IPS DF 19.7 (cell line): ENCODE measurements at places on chromosomes 3 and 15.

DNA sequence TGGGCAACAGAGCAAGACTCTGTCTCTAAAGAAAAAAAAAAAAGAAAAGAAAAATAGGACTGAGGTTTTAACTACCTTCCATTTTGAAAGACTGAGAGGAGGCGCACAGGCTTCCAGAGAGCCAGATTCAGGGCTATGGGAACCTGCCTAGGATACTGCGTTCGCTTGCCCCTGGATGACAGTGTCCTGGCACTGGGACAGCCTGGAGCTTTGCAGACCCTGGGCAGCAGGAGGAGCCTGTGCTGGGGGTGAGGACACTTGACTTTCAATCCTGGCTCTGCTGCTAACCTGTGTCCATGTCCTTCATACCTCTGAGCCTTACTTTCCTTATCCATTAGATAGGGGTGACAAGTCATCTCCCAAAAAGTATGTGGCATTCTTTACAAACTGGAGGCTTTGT lies 31.2 kb downstream of the CD276 start:
- no peak for DNase-seq

DNA sequence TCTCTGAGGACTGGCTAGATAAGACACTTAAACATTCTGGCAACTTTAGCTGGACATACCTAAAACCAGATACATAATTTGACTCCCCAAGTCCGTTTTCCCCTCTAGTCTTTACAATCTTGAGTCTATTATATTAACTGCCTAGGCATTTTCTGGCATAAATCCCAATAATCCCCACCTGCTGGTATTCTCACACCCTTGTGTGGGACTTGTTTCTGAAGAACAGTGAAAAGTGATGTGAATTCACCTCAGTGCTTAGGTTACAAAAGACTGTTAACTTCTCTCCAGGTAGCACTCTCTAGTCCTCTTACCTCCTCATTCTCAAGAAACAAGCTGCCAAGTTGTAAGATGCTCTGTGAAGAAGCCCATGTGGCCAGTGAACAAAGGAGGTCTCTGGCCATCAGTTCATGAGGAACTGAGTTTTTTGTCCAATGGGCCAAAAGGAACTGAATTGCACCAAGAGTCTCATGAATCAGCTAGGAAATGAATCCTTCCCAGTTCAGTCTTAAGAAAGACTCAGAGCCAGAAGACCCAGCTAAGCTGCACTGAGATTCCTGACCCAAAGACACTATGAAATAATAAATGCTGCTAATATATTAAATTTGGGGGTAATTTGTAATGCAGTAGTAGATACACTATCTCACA lies 4.1 kb downstream of the OSBPL11 start:
- DNase-seq: no peak

DNA sequence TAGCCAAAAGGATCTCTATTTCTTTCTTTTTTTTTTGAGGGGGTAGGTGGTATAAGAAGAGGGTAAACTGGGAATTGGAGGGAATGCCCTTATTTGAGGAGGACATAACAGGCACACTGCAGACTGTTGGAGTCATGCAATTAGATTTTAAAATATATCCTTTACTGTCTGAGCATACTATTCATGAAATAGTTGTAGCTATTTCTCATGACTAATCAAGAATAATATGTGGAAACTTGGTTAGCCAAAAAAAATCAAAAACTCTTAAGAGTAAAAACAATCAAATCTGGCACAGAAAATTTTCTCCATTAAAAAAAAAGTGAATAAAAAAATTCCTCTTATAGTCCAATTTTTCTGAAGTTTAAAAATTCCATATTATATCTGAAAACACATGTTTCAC lies 174.9 kb downstream of the SCAPER start:
- no peak for DNase-seq

- DNase-seq: no peak
These were observed 15.0 kb downstream of the SFMBT1 start for GRCh38 chr3:53030619-53031449.

DNA sequence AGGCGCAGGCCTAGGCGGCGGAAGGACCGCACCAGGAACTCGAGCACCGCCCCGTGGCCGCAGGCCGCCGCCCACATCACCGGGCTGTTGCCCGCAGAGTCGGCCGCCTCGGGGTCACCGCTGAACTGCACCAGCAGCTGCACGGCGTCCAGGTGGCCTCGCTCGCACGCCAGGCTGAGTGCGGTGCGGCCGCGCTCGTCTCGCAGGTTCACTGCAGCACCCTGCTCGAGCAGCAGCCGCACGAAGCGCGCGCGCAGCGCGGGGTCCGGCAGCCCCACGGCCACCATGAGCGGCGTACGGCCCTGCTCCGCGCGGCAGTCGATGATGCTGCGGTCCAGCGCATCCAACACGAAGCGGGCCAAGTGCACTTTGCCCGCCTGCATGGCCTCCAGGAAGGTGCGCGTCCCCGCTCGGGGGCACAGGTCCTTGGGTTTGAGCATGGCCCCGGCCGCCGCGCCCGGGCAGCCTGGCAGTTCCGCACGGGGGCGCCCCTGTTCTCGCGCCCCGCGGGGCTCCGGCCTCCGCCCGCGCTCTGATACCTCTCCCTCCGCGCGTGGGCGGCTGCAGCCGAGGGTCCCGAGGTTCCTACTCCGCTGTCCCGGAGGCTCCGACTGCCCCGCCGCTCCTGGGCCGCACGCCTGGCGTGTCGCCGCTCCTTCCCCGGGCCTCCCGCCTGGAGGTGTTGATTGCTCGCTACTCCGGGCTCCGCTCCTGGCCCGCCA lies 556 bp downstream of the ANKRD63 start:
- no peak for DNase-seq

GRCh38 chr15:75233504-75234190 lies 24.5 kb upstream of the GOLGA6C start:
- no peak for DNase-seq

GRCh38 chr3:194215392-194215791 lies 79.4 kb downstream of the HES1 start:
- no peak for DNase-seq

DNA sequence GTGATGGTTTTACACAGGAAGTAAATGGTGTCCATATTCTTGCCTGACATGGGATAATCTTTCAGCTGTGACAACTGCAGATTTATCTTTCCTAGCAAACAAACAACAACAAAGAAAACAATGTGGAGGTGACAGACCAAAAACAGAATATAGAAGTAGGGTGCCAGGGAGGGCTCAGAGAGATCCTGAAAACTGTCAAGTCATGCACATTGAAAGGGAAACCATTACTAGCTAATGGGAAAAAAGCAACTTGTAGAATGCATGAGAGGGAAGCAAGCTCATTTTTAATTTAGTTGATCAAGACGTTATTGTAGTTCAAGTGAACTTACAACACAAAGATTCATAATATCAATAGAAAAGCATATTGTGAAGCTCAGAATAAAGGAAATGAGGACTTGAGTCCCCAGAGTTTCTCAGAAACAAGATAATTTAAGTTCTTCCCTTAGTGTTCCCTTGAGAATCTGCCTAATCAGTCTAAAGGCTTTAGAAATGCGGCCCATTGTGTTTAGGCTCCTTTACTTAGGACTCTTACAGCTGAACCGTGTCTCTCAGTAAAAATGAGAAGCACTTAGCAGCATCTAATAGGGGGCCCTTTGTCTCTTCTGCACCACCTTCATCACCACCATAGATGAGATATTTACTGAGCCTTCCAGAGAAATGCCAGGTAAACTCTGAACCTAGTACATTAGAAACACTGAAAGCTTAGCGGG lies 115.6 kb upstream of the CADPS start:
- no peak for DNase-seq

GRCh38 chr15:31501536-31502157 lies 175.0 kb downstream of the KLF13 start:
- no peak for DNase-seq

GRCh38 chr3:25663869-25664811 lies 567 bp downstream of the TOP2B start:
- DNase-seq: no peak

GRCh38 chr3:39150803-39151631 lies 2.4 kb downstream of the CSRNP1 start:
- no peak for DNase-seq

DNA sequence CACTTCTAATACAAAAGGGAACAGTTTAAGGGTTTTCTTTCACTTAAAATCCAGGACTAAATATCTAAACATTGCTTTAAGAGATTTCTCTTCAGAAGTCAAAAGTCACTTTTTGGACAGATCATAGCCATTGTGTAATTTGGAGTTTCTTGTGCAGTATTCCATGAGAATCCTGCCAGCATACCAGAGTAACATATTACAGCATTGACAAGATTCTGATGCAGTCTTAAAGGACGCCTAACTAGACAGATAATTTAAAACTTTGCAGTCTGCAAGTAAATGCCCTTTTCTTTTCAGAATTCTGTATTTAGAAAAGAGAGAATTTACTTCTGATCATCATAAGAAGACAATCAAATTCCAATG lies 17.5 kb upstream of the IGSF10 start:
- no peak for DNase-seq

GRCh38 chr3:37861620-37862041 lies at the start of gene CTDSPL:
CTDSPL (plus strand) TSS chr3:37861880; CDS start chr3:37862200, 320 bp downstream.
- no peak for DNase-seq

DNA sequence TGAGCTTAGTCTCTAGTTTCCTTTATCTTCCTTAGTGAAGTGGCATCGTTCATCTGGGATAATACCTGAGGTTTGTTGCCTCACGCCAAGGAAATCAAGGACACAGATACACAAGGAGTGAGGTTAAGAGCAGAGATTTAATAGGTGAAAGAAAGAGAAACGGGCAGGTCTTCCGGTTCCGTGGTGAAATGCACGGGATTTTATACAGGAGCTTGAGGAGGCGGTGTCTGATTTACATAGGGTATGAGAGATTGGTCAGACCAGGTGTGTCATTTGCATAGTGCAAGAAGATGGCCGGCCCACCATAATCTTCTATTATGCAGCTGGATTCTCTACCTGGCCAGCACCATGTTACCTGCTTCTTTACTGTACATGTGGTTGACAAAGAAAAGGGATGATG lies 17.2 kb downstream of the ARRDC4 start:
- DNase-seq: no peak

- DNase-seq: no peak
These were observed 222.1 kb upstream of the CFAP20DC start for GRCh38 chr3:59271971-59272370.

DNA sequence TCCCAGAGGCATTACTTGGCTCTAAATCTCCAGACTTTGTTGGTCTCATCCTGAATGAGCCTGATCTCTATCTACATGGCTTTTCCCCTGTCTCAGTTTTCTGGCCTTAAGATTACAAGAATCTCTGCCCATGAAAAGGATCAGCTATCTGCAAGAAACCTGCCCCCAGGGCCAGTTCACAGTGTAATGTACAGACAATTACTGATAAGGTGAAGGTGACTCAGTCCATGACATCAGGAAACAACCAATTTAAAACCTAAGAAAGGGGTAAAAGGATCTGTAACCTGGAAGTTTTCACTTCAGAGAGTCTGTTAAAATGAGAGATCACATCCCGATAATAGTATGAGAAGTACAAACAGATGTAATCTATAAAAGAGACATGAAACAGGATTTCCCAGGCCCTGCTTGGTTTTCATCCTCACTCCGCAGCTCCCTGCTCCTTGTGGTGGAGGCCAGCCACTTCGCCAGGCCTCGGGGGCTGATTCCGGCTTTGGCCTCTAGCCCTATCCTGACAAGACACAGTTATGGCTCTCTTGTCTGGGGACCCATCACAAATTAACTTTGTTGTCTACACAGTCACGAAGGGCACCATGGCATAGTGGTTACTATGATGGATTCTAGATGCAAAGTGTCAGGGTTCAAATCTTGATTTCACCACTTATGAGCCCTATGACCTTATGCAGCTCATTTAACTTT lies 136.9 kb downstream of the THSD4 start:
- no peak for DNase-seq

GRCh38 chr3:155244216-155244615 lies 49.3 kb downstream of the STRIT1 start:
- DNase-seq: no peak

DNA sequence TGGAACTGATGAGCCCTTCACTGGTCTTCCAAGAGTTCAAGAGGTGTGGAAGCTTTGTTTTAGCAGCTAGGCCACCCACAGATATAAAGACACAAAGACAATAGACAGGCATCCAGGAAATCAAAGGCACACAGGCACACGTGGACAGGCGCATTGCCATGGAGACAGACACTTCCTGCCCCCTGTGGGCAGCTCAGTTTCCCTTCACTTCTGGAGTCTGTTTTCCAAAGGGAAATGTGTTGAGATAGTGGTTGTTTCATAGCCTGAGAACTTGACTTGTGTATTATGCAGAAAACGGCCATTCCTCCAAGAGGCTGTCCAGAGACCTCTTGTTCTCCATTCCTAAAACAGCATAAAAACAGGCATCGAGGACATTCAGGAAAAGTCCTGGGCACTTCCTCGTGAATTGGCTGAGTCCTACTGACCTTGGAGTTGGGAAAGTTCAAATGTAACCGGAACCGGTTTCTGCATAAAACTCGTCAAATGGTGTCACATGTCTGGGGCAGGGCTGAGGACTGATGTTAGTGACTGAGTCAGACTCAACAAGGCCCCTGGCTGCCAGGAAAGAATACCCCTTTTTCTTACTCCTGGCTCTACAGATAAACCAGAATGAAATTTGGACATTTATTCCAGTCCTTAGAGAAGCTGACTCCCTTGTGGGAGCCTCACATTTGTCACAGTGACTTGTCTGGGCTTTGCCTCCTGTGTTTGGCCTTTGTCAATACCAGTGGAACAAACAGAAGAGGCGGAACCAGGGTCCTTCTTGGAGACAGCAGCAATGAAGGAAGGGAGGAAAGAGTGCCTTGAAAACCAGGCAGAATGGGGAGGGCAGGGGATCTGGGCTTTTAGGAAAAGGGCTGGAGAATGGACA lies 1.3 kb downstream of the ALPK3 start:
- peak; percentile 77 for DNase-seq

DNA sequence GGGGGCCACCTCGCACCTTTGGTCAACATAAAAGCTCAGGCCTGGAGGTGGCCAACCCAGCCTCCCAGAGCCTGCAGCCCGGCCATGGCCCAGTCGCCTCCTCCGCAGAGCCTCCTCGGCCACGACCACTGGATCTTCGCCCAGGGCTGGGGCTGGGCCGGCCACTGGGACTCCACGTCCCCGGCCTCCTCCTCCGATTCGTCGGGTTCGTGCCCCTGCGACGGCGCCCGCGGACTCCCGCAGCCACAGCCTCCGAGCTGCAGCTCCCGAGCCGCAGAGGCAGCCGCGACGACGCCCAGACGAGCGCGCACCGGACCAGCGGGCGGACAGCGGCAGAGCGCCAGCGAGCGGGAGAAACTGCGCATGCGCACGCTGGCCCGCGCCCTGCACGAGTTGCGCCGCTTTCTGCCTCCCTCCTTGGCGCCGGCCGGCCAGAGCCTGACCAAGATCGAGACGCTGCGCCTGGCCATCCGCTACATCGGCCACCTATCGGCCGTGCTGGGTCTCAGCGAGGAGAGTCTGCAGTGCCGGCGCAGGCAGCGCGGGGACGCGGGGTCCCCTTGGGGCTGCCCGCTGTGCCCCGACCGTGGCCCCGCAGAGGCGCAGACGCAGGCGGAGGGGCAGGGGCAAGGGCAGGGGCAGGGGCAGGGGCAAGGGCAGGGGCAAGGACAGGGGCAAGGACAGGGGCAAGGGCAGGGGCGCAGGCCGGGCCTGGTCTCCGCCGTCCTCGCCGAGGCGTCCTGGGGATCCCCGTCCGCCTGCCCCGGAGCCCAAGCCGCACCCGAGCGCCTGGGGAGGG lies at the start of gene MESP2:
Gene MESP2, plus strand, starts transcription at position 59 of the 799 bp plus-strand sequence. Its CDS starts 26 bp downstream, at position 85.
- DNase-seq: peak; percentile 61
